ENCODE measurements at places on chromosomes 2 and 18. TPM values are rescaled to one million over a fixed set of nuclear protein-coding genes. Genes with fewer than 3 reads are reported as not detected.

GRCh38 chr2:21230140-21230539 is 106.4 kb downstream of the TDRD15 start:
- no peak for DNase-seq

- DNase-seq, result no peak
Measured at GRCh38 chr2:17319090-17319489, 199.2 kb downstream of the RAD51AP2 start.

DNER gene
- total RNA-seq, result 28.4 TPM

MC5R gene
- not detected for total RNA-seq

Data from right atrium auricular region (tissue), 2 donors.